ENCODE measurements at places on chromosomes 11 and 22. TPM values are rescaled to one million over a fixed set of nuclear protein-coding genes. Genes with fewer than 3 reads are reported as not detected.

Gene PLA2G3
- not detected for total RNA-seq

Gene NLRP14
- 0.04 TPM for total RNA-seq

DNA sequence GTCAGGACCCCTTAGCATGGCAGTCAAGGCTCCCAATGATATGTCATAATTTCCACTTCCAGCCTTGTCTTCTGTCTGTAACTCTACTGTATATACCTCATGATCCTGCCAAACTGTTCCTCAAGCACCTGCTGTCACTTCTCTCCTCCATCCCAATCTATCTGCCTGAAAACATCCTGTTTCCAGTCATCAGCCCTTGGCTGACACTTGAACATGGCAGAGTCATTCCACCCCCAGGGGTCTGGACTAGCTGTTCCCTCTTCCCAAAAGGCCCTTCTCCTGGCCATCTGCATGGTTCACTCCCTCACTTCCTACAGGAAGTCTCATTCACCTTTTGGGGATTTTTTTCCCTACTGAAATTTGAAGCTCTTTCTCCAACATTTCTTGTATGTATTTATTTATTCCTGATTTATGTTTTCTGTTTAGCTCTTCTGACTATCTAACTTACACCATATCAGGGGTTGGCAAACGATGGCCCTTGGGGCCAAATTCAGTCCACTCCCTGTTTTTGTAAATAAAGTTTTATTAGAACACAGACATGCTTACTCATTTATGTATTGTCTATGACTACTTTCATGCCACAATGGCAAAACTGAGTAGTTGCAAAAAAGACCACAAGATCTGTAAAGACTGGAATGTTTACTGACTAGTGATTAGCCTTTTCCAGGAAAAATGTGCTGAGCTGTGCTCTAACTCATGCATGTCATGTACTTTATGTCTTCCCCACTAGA is 278.4 kb downstream of the KIRREL3 start:
- DNase-seq, result no peak

DNA sequence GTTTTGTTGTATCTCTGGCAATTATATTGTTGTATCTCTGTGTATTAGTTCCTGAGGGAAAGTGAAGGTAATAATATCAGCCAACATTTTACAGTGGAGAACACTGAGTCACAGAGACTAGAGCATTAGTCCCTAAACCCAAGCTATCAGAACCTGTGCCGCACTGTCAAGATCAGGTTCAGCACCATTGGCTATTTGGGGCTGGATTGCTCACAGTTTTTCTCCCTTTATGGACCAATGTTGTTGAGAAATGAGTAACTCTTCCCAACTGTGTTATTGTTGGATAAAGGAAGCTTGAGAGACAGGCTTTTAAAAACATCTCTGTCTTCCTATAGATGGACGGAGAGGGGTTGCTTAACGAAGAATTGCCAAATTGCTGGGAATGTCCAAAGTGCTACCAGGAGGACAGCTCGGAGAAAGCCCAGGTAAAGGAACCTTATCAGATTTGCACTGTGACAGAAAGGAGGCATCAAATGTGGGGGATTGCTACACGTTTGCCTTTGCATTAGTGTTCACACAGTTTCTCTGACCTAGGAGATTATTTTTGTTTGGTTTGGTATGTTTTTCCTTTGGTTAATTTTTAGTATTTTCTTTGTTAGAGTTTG is 18.2 kb upstream of the GRK2 start:
- no peak for DNase-seq

DNA sequence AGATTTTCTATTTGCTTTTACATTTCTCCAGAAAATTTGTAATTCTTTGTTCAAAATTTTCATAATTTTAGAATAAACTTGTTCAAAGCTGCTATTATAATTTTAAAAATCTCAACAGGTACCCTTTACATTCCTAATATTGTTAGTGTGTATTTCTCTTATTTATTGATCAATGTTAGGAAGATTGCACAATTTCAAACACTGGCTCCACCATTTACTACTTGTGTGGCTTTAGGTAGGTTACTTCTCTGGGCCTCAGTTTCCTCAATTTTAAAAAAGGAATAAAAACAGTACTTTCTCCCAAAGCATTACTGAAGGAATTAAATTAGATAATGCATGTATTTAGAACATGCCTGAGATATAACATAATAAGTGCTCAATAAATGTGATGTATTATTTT is 180.2 kb downstream of the SBF2 start:
- DNase-seq, result no peak

Gene PRG3
- 0.22 TPM for total RNA-seq

Gene SYVN1
- 10.0 TPM for total RNA-seq

GRCh38 chr11:27357250-27357649 is 5.8 kb downstream of the CCDC34 start:
- DNase-seq, result peak; percentile 33

DNA sequence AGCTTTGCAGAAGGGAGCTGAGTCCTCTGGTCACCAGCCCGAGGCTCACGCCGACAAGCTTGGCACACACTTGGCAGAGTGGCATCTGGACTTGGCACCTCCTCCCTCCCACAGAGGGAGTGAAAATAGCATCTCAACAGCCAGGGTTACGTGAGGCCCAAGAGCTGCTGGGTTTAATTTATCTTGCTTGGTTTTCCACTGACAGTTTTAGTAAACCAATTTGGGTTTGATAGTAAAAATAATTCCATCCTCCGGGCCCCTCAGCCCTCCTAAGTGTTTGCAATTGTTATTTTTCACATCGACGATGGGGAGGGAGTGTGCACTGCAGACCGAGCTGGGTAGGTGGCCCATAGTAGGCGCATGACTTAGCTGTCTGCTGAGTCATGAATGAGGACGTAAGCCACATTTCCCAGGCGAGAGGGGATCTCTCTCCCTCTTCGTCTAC is 107.6 kb upstream of the ASPHD2 start:
- peak; percentile 25 for DNase-seq

Gene OVCH2
- total RNA-seq, result not detected

Gene ZBED5
- 45.4 TPM for total RNA-seq

DNA sequence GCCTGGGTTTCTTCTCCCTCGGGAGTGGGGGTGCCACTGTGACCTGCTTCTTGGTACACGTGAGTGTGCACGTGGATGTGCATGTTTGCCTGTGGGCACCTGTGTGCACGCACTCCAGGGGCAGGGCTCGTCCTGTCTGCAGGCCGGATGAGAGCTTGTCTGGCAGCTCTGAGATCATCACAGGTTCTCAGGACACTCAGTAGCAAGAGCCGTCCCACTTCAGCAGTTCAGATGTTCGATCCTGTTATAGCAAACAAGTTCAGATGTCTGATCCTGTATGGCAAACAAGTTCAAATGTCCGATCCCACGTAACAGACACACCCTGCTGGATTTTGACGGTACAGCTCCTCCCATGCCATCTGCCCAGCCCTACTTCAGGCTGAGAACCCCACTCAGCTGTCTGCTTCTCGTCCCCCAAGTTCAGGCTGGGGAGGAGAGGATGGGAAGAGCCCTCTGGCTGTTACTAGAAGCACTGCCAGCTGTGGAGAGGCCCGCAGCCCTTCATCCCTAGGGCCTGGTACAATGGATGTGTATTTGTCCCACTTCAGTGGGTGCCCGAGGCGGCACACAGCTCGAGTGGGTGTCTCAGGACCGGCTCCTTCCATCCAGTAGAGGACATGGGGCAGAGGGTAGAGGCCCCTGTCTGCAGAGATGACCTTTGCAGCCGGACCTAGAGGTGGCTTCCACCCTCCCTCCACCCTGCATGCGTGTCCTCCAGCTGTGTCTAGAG is 1126.9 kb downstream of the BRD1 start:
- no peak for DNase-seq

Gene MUC5AC
- total RNA-seq, result not detected

GRCh38 chr11:70000228-70000627 is 77.9 kb upstream of the ANO1 start:
- no peak for DNase-seq

- DNase-seq, result no peak
Observed at GRCh38 chr11:101269990-101270660, 140.5 kb upstream of the PGR start.

DNA sequence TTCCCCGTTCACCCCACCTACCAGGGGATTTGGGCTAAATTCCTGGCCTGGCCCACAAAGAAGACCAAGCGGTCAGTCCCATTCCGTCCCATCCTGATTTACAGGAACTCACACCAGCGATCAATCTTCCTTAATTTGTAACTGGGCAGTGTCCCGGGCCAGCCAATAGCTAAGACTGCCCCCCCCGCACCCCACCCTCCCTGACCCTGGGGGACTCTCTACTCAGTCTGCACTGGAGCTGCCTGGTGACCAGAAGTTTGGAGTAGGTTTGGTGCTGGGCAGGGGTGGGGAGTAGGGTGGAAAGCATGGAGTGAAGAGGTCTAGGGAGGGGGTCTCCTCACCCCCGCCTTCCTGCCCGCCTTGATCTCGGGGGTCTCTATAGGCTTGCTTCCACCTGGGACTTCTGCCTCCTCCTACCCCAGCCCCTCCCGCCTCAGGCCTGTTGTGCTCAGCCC is at the start of gene SERPING1:
TSS of gene SERPING1 (plus strand) at position 225 of the 455 bp plus-strand sequence. CDS start 586 bp downstream, outside the sequence.
- DNase-seq, result peak; percentile 85

DNA sequence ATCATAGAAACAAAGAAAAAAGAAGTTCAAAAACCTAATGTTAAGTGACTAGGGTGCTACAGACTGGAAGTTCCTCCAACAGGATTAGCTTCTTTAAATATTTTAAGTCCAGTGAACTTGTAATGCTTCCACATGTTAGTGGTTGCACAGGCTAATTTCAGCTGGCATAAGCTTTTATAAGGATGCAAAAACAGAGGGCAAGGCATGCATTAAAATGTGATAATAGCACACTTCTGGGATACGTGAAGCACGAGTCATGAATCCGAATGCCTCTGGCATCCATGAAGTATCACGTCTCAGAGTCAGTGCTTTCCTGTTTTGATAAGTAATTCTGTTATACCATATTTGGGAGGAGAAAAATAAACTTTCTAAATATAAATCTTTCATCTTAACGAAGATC is 106.8 kb downstream of the DCDC1 start:
- DNase-seq, result no peak

DNA sequence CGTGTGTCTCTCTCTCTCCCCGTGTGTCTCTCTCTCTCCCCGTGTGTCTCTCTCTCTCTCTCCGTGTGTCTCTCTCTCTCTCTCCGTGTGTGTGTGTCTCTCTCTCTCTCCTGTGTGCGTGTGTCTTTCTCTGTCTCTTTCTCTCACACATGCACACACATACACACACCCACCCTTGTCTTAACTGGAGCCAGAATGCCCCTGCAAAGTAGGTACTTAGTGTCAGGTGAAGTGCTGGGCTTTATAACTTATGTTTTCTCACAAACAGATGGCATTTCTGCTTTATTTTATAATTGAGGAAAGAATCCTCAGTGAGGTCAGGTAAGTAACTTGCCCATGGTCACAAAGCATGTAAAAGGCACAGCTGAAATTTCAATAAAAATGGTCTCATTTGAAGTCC is 106.0 kb downstream of the CSNK2A3 start:
- no peak for DNase-seq

GRCh38 chr22:28441720-28442263 is 237.8 kb downstream of the TTC28 start:
- DNase-seq, result peak; percentile 60

Gene GAB4
- total RNA-seq, result not detected

Data from muscle of leg (tissue), 16 donors.